ENCODE measurements at places on chromosomes 5 and 9.

DNA sequence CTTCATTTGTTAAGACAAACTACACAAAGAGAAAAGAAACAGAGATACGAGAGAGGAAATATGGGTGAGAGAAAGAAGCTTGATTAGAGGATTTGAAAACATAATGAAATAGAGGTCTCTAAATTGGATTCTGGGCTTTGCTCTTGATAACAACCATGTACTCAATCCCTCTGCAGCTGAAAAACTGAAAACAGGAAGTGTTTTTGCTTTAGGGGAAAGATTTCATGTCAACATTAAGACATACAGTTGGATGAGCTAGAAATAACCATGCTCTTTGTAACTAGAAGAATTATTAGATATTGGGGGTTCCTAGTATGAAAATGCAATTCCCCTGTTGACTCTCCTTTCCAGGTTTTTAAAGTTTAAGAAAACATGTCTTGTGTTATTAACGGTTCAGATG lies 21.9 kb downstream of the CRHBP start:
- DNase-seq: no peak

- DNase-seq: no peak
Measured at GRCh38 chr5:133992429-133993155, 12.2 kb downstream of the VDAC1 start.

- no peak for DNase-seq
Measured at GRCh38 chr5:10836986-10837385, 76.0 kb upstream of the DAP start.

GRCh38 chr5:21765406-21765805 lies 1087.7 kb downstream of the CDH12 start:
- no peak for DNase-seq

- no peak for DNase-seq
Measured at GRCh38 chr9:115042781-115043509, 75.0 kb downstream of the TNC start.
